ENCODE measurements at places on chromosomes 4 and X. TPM values are rescaled to one million over a fixed set of nuclear protein-coding genes. Genes with fewer than 3 reads are reported as not detected.

GRCh38 chr4:139514382-139515059, 41.5 kb downstream of the SETD7 start:
- no peak for DNase-seq

GRCh38 chr4:147477439-147477838, 3.5 kb upstream of the EDNRA start:
- no peak for DNase-seq

GRCh38 chr4:15914291-15914690, 24.2 kb downstream of the FGFBP1 start:
- DNase-seq: no peak

DNA sequence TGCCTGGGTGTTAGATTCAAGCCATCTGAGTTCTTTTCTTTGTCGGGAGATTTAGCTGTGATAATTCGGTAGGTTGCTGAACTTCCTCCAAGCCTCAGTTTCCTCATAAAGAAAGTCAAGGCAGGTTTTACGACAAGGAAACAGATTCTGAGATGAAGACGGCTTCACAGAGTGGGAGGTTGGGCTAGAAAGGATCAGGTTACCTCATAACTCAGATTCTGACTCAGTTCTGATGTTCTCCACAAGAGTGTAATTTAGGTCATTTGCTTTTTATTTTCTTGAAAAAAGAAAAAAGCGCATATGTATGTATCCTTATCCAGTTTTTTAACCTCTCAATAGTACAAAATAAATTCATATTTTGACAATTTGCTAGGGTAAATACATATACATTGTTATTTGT, 47.2 kb upstream of the ELOVL6 start:
- DNase-seq: no peak

Gene SAGE1
- total RNA-seq: not detected

Gene HSFX1
- total RNA-seq: 2.1 TPM

Gene ZCCHC18
- 1.1 TPM for total RNA-seq

Gene SH3RF1
- total RNA-seq: 21.2 TPM
